ENCODE measurements at places on chromosomes 5 and 9.

- no peak for DNase-seq
Observed at GRCh38 chr5:132640613-132641012, 17.4 kb upstream of the IL13 start.

DNA sequence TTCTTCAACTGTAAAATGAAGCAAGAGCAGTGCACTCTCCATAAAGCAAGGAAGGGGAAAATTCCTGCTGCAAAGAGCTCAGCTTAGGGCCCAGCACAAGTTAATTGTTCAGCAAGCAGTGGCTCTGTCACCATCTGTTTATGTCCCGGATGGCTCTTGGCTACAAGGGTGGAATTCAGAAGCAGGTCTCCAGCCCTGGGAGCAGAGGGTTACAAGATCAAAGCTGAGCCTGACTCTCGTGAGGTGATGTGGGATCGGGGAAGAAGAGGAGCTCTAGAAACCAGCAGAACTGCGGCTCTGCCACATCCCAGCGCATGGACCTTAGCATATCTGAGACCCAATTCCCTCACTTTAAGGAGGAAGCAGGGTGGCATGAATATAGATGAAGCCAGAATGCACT is 25.2 kb upstream of the OLFM1 start:
- no peak for DNase-seq

- DNase-seq = no peak
Observed at GRCh38 chr5:143074414-143074996, 304.3 kb downstream of the ARHGAP26 start.

- DNase-seq = no peak
Observed at GRCh38 chr5:81014348-81014747, 54.2 kb downstream of the RASGRF2 start.

DNA sequence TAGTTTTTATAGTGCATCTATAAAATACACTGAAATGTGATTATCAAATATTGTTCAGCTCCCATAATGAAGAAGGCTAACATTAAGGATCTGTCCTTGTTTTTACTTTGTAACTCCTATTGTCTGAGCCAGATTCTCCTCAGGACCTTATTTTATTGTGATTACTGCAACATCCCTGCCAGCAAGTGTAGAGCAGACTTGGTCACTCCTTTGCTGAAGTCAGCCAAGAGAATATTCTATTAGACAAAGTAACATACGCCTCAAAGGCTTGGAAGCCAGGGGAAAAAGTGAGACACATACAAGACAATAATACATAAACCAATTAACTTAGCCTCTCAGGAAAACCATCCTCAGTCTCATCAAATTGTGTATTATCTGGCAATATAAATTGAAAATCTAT is 269.6 kb downstream of the ARL15 start:
- DNase-seq = no peak

DNA sequence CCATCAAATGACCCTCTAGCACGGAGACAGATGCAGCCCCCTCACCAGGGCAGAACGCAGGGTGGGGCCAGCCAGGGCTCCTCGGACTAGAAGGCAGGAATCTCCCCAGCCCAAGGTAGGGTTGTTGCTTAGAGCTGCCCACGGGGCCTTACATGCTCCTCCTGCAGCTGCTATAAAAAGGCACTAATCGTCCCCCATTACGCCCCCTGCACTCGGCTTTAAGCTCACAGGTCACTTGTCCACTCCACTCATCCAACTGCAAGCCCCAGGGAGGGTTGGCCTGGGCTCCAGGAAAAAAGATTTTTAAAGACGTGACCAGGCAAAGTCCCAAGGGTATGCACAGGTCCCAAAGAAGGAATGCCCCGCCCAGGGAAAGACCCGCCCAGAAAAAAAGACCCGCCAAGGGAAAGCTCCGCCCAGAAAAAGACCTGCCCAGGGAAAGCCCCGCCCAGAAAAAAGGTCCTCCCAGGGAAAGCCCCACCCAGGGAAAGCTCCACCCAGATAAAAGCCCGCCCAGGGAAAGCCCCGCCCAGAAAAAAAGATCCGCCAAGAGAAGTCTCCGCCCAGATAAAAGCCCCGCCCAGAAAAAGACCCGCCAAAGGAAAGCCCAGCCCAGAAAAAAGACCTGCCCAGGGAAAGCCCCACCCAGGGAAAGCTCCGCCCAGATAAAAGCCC is 11.1 kb downstream of the GRIN1 start:
- DNase-seq = peak; percentile 62

DNA sequence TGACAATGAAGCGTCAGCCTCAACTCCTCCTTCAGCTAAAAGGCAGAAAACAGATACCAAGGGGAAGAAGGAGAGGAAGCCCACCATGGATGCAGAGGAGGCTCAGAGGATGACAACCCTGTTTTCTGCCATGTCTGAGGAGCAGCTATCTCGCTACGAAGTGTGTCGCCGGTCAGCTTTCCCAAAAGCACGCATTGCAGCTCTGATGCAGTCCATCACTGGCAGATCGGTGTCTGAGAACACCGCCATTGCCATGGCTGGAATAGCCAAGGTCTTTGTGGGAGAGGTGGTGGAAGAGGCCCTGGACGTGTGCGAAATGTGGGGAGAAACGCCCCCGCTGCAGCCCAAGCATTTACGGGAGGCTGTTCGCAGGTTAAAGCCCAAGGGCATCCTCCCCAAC is 968 bp downstream of the TAF11L11 start:
- no peak for DNase-seq
